Right forelimb (tissue), 1 donor: ENCODE measurements at places on chromosomes 6 and 20.

DNA sequence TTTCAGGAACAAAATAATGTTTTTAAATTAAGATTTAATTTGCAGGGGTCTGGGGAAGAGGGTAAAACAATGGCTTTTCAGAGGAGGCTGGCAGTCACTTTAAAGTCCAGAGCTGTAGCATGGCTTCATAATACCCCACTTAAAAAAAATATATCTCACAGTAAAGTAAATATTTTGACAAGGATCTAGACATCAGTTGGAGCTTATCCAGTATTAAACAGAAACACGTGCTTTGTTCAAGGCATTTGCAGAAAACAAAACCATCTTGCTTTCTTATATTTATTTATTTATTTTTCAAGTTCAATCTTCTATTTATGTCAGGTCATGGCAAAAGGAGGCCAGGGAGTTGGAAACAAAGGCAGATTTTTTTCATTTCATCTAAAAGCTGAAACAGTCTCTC, 53.3 kb upstream of the PRL start:
- DNase-seq, result no peak

DNA sequence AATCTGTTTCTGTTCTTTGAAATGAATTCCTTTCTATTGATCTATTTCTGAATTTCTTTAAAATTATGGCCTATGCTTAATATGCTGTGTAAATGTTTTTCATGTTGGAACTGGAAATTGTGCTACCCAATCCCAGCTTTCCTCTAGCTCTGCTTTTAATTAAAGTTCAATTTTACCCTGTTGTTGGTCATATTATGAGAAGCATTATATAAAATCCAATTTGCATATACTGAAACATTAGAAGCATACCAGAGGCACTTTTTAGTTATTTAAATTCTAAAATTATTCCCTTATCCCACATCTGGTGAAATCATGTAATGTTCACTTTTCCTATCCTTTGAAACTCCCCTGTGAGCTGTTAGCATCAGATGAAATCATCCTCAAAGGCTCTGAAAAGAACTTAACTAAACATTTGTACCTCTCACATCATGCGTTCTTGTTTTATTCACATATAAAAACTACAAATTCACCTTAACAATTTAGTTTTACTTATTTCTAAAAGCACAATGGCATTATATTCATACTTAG, 160.6 kb upstream of the COL21A1 start:
- no peak for DNase-seq

DNA sequence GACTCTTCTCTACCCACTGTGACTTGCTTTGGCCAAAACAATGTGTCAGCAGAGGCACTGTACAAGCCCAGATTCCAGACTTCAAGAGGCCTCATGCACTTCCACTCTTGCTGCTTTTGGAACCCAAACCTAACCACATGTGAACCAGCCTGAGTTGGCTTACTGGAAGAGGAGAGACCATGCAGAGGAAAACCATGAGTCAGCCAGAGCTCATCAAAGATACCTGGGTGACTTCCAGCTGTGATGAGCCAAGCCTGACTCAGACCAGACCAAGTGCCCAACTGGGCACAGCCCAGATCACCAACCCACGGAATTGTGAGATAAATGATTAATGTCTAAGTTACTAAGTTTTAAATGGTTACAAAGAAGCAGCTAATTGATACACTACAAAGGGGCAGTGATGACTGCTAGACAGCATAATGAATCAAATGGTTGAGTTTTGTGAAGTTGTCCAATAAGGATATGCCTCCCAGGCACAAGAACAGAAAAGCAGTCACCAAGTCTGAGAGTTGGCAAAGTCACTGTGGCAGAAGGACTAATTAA, 16.2 kb upstream of the BEND6 start:
- no peak for DNase-seq

- no peak for DNase-seq
Measured at GRCh38 chr6:63649269-63649668, 13.7 kb downstream of the PHF3 start.

DNA sequence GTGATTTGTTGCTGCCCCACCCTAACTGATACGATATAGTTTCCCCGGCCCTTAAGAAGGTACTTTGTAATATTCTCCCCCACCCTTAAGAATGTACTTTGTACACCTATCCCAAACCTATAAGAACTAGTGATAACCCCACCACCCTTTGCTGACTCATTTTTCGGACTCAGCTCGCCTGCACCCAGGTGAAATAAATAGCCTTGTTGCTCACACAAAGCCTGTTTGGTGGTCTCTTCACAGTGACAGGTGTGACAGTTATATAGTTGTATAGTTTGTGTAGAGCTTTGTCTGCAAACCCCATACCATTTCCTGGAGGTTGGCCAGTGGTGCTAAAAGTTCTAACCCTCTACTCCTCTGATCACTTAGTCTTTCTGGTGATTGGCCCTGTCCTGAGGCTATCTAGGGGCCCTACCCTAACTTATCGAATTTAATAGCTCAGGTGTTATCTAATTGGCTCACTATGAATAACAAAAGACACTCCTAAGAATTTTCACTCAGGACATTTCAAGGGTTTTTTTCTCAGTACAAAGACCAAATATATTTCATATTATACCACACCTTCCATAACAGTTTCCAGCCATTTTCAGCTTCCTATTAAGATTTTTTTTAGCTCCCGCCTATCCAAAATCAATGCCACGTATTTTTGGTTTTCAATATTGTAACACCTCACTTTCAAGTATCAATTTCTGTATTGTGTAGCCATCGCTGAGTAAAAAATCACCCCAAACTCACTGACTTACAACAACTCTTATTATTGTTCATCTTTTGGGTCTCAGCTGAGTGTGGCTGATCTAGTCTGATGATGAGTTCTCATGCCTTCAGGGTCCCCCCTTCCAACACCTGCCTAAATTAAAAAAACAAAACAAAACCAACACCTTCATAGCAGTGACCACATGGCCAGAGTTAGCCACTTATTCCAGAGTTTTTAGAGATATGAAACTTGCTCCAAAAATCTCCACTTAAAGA, 9.8 kb upstream of the BTN1A1 start:
- no peak for DNase-seq

GRCh38 chr6:167485186-167485978, 160.5 kb downstream of the TTLL2 start:
- no peak for DNase-seq

- no peak for DNase-seq
Measured at GRCh38 chr6:159203304-159204005, 34.3 kb downstream of the FNDC1 start.

DNA sequence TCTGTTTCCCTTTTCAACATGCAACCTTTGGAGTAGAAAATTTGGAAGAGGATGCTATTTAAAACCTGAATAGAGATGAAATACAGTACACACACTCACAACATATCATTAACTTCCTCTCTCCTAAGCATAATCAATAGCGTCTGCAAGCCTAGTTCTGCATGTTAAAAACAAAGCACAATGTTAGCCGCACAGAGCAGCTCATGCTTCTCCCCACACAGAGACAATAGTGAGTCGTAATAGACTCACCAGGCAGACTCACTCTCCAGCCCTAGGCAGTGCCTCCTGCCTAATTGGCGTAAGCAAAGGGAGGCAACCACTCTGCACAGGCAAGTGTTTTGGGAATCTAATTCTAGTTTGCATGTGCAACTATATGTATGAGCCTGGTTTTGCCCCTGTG, 45.8 kb upstream of the ARID1B start:
- DNase-seq, result no peak

GRCh38 chr6:28693033-28693750, 167.5 kb downstream of the GPX5 start:
- no peak for DNase-seq

DNA sequence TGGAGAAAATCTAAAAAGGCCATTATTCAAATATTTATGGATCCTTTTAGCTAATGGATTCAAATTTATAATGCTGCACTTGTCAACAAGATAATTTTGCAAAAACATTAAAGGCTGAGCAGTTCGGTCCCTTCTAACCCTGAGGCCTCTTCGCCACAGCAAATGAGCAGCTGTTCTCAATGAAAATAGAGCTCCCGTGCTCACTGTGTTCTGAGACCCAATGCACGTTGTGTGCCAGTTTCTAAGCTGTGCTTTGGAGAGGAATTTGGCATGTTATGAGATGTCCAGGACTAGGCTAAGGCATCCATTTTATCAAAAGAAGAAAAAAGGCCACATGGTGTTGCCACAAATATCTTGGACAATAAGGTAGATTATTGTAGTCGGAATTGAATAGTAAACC, 220.1 kb upstream of the TSHZ2 start:
- no peak for DNase-seq

DNA sequence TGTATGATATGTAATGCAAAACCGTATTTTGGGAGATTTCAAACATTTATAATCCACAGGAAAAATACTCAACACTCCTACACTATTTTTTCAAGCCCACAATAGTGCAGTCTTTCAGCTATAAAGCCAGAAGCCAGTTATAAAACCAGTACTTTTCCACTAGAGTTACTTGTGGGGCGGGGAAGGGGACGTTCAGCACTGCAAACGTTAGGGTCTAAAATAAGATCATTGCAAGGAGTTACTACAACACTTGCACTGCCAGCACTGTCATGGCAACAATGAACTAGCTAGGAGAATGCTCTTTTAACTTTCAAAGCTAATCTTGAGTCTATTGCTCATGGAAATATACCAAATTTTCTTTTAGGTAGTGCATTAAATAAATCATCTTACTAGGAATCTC, 14.7 kb downstream of the SESN1 start:
- no peak for DNase-seq

DNA sequence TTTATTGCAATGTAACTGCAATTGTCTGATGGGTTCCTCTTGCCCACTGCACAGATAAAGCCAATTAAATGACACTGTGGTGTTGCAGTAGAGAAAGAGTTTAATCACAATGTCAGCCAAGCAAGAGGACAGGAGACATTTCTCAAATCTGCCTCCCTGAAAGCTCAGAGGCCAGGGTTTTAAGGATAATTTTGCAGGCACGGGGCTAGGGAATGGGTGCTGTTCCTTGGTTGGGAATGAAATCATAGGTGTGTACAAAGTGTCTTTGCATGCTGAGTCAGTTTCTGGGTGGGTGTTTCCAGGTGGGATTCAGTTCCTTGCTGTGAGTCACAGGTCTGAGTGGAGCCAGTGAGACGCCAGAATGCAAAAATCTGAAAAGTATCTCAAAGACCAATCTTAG, 271.4 kb downstream of the DOK5 start:
- no peak for DNase-seq

- DNase-seq, result peak; percentile 65
Measured at GRCh38 chr20:13220194-13220903, 725 bp upstream of the ISM1 start.

DNA sequence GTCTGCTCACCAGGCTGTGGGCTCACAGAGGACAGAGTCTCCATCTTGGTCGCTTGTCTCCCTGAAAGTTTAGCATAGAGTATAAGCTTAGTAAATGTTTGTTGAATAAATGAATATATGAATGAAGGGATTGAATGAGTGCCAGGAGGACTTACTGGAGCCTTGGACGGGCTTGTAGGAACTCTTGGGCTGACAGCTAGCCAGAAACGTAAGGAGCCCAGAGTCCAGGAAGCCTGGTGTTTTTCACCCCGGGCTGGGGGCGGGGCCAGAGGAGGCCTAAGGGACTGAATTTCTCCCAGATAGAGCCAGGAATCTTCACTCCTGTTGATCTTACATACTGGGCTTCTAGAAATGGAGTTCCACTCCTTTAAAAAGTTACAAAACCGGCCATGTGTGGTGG, 68.5 kb upstream of the SRSF6 start:
- no peak for DNase-seq

DNA sequence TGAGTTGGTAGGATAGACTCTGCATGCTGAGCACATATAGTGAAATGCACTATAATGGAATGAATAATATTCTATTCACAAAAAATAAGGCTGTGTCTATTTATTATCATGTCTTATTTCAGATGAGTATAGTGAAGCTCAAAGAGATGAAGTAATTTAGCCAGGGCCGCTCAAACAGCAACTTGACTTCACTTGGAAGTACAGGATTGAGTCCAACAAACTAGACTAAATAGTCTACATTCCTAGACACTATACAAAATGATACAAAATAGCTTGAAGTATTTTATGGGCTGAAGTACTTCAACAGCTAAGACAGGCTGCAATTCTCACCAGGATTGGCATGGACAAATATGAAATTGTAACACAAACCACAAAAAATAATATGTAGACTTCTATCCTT, 144.5 kb upstream of the DST start:
- DNase-seq, result no peak

DNA sequence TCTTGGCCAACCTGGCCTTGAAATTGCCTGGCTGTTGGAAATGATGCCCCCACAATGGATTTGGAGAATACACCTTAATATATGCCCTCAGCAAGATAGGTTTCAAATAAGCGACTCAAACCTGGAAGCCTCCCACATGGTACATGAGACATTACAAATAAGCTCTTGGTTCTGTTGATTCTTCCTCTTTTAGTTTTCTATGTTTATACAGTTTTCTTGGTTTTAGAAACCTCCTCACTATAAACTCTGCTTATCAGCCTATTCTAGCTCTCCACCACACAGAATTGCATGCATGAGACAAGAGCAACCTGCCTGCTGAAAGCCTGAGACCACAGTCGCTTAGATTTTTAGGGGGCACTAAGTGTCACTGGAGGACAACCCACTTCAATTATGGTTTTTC, 108.8 kb upstream of the PREP start:
- DNase-seq, result no peak

- DNase-seq, result no peak
Measured at GRCh38 chr6:120938876-120939472, 395.3 kb downstream of the TBC1D32 start.

GRCh38 chr6:136249336-136249735, 775 bp downstream of the MTFR2 start:
- DNase-seq, result no peak

- no peak for DNase-seq
Measured at GRCh38 chr20:52404671-52405070, 213.1 kb upstream of the ZFP64 start.

DNA sequence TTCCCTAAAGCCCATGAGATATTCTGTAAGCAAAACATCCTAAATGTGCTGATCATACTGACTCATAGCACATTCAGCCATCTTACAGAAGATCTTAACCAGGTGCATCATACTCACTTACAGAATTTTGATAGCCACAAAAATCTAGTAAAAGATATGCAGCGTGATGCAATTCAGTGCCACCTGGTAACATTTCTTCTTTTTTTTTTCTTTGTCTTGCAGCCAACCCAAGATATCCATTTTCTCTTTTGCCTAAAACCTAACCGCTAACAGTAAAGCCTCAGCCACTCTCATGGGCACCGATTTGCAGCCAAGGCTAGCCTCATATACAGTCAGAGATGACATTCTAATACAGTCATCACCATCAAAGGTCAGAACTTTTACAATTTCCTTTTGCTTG, 293.3 kb downstream of the HACE1 start:
- no peak for DNase-seq

GRCh38 chr6:32177183-32177787, 920 bp upstream of the RNF5 start:
- no peak for DNase-seq

DNA sequence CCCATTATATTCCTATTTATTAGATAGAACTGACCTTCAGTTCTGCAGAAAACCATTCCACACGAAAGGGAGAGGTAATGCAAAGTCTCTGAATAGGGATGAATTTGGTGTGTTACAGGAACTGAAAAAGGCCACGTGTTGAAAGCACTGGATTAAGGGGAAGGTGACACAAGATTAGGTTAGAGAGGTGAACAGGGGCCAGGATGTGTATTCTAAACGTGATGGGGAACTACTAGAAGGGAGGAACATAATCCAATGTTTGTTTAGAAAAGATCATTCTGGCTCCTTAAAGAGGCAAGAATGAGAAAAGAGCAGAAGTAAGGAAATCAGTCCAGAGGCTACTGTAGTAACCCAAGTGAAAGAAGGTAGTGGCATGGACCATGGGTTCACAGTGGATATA, 6.3 kb upstream of the ZKSCAN8 start:
- DNase-seq, result no peak

GRCh38 chr6:54768494-54768893, 78.1 kb upstream of the FAM83B start:
- no peak for DNase-seq

GRCh38 chr6:13001927-13002326, 285.4 kb downstream of the PHACTR1 start:
- DNase-seq, result no peak
